ENCODE measurements at places on chromosomes 16 and 17. TPM values are rescaled to one million over a fixed set of nuclear protein-coding genes. Genes with fewer than 3 reads are reported as not detected.

The HYDIN gene
- total RNA-seq, result not detected

The KRT33B gene
- not detected for total RNA-seq

The CRK gene
- total RNA-seq, result 60.4 TPM

The RAB26 gene
- 1.7 TPM for total RNA-seq

The MT3 gene
- total RNA-seq, result 0.57 TPM
